ENCODE measurements at places on chromosomes 1 and 21.

GRCh38 chr1:187013582-187014200 is 184.9 kb downstream of the PLA2G4A start:
- no peak for DNase-seq

DNA sequence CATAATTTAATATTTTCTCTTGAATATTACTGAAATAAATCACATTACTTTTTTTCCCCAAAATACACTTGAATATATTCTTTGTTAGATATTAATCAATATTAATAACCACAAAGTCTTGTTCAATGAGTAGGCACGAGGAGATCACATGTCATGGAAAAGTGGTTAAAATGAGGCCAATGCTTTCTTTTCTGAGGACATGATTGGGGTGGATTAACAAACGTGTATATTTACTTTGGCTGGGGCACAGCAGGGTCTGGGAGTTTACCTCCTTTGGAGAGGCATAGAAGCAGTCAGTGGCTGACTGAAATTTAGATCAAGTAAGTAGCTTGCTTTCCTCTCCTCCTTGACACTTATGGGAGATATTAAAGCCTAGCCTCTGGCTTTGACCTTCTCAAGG is 664.3 kb upstream of the B3GALT2 start:
- DNase-seq = no peak

GRCh38 chr1:106962591-106962990 is 93.9 kb upstream of the PRMT6 start:
- no peak for DNase-seq

DNA sequence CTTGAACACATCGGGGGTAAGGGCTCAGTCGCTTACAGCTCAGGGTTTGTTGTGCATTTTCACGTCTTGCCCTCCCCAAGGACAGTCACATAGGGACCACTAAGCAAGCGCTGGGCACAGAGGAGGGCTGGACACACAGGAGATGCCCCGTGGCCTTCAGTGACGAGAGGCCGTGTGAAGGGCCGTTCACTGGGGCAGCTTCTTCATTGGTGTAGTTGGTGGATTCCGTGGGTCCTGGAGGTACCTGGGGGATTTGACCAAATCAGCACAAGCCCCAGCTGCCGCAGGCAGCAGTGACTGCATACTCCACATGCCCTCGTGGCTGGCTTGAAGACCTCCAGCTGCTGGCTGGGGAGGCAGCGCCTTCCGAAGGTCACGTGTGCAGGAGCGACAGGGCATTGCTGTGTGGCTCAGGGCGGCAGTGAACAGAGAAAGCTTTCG is 100.8 kb upstream of the C1orf174 start:
- no peak for DNase-seq

GRCh38 chr1:20431176-20431460 is 54.9 kb downstream of the CAMK2N1 start:
- no peak for DNase-seq

DNA sequence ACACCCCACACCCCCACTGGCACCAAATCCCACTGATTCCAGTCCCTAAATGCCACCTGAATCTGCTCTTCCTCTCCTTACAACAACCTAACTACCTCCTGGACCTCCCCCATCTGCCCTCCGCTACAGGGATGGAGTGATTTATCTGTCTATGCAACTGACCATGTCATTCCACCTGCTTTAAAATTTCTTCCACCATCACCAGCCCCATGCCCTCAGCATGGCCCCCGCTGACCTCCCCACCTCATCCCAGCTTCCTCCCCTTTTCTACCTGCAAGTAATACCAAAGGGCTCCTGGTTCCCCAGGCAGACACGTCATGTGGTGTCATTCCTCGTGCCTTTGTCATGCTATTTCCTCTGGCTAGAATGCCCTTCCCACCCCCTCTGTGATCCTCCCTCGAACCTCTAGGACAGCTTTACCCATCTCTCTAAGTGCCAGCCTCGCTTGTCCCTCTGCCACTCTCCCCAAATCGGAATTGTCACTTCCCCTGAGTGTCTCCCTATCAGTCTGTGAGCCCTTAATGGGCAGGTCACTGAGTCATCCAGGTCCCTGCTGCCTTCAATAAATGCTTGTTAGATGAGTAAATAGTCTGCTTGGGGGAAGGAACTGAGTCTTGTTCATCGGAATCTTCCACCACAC is 3.7 kb downstream of the GJB4 start:
- no peak for DNase-seq

DNA sequence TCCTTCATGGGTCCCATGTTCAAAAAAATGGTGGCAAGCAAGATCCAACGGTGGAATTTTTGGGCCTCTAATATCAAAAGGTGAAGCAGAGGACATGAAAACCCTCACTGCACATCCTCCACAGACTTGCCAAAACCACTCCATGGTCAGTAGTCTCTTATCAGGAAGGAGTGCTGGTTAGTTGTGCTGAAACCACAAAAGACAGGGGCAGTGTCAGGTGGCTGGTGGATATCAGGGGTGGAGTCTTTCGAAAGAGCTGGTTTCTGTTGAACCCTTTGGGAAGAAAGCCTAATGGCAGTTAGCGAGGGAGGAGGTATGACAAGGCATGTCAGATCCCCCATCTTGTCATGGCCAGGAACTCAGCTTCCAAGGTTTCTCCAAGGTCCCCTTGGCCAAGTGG is 395.9 kb upstream of the CAMK1G start:
- no peak for DNase-seq

DNA sequence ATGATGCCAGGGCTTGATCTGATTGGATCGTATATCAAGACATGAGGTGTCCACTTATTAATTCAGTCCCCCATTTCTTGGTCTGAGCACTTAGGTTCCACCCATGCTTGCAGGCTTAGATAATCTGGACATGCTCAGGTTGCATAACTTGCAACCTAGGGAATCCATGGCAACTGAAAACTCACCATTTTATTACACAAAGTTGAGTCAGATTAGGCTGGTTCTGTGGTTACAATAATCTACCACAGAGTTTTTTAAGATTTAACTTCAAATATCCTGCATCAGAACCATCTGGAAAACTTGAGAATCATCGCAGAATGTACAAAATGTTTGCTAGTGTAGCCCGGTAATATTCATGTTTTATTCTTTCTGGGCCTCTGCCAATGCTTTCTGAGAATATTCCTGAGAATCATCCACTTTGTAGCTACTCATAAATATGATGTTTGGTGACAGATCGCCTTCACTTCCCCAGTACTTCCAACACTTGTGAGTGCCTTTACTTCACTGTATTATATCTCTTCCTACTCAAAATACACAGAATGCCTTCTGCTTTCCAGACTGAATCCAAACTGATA is 707.2 kb upstream of the ADAMTS5 start:
- no peak for DNase-seq

GRCh38 chr1:241590719-241591118 is 49.5 kb downstream of the CHML start:
- DNase-seq = no peak

GRCh38 chr21:36471254-36471723 is 8.6 kb downstream of the CLDN14 start:
- DNase-seq = no peak

- DNase-seq = no peak
These were observed 13.7 kb upstream of the ARTN start for GRCh38 chr1:43919906-43920305.

DNA sequence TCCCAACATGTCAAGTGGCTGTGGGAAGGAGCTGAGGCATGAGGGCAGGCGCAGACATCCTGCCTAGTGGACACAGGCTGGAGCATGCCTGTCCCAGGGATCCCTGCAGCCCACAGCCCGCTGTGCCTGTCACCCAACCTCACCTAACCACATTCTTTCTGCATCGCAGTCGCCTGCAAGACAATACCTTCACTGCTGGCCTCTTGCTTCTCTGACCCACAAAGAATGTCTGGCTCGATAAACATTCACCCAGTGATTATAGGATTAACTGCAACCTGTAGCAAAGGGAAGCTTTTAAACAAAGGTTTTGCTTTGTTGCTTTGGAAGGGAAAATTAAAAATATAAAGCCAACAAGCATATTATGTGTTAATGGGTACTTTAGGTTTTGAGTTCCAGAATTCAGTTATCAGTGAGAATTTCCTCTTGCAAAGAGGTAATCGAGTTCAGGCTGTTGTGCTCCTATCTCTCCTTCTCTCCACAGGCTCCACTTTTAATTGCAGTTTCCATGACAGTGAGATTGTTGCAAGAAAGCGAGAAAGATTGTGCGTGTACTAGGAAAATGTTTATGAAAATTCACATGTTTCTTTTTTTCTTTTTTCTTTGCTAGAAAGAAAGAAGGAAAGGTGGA is 40.0 kb upstream of the ZNF648 start:
- no peak for DNase-seq

DNA sequence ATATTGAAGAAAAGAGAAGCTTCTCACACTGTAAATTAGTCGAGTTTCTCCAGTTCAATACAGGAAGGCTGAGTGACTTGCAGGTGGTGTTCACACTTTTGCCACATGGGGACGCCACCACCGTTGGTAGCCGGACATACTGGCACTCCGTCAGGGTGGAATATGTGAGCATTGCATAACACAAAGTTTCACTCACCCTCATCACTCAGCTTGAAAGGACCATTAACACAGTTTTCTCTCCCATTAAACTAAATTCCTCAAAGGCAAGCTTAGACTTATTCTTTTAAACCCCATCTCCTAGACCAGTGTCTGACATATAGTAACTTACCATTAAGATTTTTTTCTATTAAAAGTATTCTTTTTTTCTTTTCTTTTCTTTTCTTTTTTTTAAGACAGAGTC is 105.3 kb upstream of the SERBP1 start:
- no peak for DNase-seq

GRCh38 chr1:85372683-85373377 is 92.1 kb downstream of the DDAH1 start:
- DNase-seq = no peak

- no peak for DNase-seq
These were observed 32.2 kb downstream of the SLC30A7 start for GRCh38 chr1:100928128-100928527.

DNA sequence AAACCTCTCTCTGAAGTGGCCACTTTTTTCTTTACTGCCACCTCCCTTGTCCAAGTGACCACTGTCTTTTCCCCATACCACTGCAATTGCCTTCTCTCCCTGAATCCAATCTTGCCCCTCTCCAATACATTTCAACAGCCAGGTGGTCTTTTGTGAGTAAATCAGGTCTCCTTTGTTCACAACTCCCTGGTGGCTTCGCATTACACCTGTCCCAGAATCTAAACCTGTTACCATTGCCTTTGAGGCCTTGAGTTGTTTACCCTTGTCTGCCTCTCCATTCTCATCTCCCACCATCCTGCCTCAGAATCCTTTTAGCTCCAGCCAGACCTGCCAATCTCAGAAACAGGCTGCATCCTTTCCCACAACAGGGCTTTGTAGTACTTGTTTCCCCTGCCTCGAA is 21.8 kb upstream of the DYNLT5 start:
- DNase-seq = peak; percentile 32

- no peak for DNase-seq
These were observed 9.4 kb downstream of the MORN1 start for GRCh38 chr1:2381741-2382620.

DNA sequence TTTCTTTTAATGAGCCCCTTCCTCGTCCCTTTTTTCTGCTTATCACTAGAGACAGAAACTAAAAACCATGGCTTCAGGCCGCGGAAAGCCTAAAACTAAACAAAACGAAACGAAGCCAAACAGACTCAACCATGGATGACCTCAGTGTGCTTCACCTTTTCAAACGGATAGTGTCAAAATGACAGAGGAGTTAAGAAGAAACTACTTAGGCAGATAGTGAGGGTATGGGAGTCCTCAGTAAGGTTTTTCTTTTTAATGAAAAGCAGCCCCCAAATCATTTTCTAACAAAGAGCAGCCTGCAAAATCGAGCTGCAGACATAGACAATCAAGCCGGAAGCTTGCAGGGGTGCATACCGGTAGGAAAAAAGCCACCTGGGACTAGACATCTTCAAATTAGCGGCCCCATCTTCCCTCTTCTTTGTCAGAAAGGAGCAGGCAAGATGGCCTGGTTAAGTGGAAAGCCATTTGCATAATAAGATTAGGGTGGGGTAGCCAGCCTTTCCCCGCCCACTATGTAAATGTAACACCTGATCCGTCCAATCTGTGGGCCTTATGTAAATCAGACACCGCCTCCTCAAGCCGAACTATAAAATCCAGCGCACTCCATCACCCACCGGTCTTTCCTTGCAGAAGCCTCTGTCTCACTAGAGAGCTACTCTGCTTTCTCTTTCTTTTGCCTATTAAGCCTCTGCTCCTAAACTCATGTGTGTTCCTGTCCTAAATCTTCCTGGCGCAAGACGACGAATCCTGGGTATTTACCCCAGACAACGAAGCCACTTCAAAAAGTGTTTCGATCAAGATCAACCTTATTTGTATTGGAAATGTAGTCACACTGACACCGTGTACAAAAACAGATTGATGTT is 6.2 kb upstream of the ERO1B start:
- no peak for DNase-seq

- peak; percentile 36 for DNase-seq
These were observed 183.7 kb upstream of the FAM78B start for GRCh38 chr1:166350490-166350889.

DNA sequence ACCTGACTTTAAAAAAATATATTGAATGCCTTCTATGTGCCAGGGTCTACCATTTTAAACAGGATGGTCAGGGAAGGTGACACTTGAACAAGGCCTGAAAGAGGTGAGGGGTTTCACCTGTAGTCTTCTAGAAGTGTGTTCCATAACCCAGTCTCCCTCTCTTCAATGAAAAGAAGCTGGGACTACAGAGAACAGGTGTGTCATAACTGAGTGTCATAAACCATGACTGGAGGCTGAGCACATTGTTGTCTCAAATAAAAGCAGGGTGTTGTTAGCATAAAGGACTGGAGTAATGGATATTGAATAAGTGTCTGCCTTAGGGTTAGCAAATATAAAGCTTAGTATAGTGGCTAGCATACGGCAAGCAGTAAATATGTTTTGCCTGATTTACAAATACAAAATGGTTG is 65.4 kb downstream of the SYDE2 start:
- peak; percentile 42 for DNase-seq

DNA sequence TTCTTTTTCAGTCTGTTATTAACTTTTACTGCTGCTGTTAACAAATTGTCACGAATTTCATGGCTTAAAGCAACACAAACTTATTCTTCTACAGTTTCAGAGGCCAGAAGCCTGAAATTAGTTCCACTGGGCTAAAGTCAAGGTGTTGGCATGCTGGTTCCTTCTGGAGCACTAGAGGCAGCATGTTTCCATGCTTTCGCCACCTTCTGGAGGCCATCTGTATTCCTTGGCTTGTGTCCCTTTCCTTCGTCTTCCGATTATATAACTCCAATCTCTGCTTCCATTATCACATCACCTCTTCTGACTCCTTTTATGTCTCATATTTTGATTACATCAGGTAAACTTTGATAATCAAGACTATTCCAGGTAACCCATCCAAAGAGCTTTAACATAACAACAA is 1742.1 kb downstream of the BRINP3 start:
- DNase-seq = no peak

GRCh38 chr1:166730299-166730888 is 108.9 kb upstream of the POGK start:
- no peak for DNase-seq

DNA sequence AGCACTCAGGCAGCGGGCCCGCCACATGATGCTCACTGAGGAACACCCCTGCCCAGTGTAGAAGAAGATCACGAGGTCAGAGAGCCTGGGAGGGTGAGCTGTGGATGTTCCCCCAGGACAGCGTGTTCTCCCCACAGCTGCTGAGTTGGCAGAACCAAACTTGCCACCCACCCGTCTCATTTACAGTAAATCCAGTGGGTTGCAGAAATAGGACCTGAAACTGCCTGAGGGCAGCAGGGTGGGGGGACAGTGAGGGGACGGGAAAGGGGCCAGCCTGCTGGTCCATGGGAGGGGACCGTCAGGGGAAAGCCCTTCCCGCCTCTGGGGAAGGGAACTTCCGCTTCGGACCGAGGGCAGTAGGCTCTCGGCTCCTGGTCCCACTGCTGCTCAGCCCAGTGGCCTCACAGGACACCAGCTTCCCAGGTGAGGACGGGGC is at the start of gene C1QB:
Gene C1QB, plus strand, starts transcription at position 356 of the 436 bp plus-strand sequence. CDS start 6,227 bp downstream, outside the sequence.
- DNase-seq = no peak

- DNase-seq = peak; percentile 72
These were observed at the start of gene VWA1 for GRCh38 chr1:1435106-1435903. VWA1 (plus strand) TSS chr1:1435690; CDS start chr1:1435749, 59 bp downstream.

Measured in NCI-H1105 (cell line).